Stimulated activated CD8-positive, alpha-beta memory T cell treated with anti-CD3 and anti-CD28 coated beads, Interleukin-2, amount 100 ng/mL, for 1 hour (primary cell): ENCODE measurements at places on chromosomes 2 and 18.

- DNase-seq, result no peak
Measured at GRCh38 chr2:171420728-171421563, 12.8 kb downstream of the METTL8 start.

DNA sequence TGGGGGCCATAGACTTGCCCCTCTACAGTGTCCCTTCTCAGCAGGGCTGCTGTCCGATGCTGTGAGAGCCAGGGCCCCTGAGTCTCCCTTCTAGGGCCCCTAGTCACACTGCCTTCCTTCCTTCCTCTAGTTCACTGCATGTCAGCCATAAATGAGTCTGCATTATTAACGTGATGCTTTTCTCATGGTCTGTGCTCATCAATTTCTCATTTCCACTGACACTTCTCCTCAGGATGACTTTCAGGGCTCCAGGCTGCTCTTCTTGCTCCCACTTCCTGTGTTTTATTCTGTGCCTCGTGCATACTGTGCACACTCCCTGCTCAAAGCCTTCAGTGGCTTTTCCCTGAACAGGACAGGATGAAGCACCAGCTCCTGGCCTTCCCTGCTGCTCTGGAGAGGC is 146.5 kb downstream of the FAM210A start:
- no peak for DNase-seq

DNA sequence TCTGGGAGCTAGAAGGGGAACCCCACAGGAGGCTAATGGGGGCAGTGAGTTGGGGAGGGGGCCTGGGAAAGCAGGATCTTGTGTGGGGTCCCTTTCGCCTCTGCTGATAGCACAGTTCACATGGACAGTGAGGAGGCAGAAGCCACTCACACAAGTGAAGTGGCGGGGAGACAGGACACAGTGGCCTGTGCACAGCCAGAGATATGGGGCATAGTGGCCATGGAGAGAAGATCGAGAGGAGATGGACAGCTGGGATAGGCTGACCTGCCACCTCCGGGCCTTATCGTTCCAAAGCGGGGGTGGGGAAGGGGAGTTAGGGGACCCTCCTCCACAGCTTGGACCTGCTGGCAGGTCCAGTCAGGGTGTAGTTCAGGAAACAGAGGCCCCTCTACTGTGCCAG is 69.8 kb upstream of the EDAR start:
- DNase-seq, result no peak

GRCh38 chr2:53568469-53568868 is 199.1 kb upstream of the CHAC2 start:
- no peak for DNase-seq

DNA sequence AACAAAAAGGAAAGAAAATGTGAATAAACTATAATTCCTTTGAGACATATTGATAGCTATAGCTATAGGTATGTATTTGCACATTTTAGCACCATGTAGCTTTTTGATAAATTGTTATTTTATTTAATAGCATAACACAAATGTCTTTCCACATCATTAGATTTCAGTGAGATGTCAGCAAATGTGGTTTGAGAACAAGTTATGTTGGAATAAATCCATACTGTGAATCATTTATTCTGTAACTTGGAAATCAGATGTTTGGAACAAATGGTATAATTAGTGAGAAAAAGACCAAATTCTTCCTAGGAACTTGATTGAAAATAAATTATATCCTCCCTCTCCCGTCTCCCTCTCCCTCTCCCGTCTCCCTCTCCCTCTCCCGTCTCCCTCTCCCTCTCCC is 62.8 kb downstream of the NABP1 start:
- DNase-seq, result no peak

GRCh38 chr2:94870440-94871225 is 597 bp upstream of the TEKT4 start:
- DNase-seq, result no peak

- DNase-seq, result no peak
Measured at GRCh38 chr2:96514521-96514920, 9.4 kb upstream of the NEURL3 start.

DNA sequence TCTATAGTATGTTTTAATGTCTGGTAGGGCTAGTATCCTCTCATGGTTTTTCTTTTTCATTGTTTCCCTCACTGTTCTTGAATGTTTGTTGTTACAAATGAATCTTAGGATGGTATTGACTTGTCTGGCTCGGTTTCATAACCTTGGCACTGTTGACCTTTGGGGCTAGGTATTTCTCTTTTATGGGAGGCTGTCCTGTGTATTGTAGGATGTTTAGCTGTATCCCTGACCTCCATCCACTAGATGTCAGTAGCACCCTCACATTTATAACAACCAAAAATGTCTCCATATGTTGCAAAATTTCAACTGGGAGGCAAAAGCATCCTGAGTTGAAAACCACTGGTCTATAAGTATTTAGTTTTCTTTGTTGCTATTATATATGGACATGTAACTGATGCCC is 7.0 kb upstream of the AOX1 start:
- no peak for DNase-seq

DNA sequence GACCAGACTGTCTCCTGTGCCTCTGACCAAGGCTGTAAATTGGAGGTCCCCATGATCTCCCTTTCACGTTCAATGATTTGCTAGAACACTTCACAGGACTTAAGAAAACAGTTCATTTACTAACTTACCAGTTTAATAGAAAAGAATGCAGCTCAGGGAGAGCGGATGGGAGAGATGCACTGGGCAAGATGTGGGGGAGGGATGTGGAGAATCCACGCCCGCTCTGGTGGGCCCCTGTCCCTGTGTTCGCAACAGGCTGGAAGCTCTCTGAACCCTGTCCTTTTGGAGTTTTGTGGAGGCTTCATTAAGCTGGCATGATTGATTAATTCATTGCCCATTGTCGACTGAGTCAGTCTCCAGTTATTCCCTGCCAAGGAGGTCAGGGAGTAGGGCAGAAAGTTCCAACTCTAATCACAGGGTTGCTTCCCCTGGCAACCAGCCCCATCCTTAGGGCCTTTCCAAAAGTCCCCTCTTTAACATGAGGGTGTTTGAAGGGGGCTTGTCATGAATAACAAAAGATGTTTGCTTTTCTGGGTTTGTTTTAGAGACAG is 257.1 kb downstream of the ACKR3 start:
- DNase-seq, result no peak

DNA sequence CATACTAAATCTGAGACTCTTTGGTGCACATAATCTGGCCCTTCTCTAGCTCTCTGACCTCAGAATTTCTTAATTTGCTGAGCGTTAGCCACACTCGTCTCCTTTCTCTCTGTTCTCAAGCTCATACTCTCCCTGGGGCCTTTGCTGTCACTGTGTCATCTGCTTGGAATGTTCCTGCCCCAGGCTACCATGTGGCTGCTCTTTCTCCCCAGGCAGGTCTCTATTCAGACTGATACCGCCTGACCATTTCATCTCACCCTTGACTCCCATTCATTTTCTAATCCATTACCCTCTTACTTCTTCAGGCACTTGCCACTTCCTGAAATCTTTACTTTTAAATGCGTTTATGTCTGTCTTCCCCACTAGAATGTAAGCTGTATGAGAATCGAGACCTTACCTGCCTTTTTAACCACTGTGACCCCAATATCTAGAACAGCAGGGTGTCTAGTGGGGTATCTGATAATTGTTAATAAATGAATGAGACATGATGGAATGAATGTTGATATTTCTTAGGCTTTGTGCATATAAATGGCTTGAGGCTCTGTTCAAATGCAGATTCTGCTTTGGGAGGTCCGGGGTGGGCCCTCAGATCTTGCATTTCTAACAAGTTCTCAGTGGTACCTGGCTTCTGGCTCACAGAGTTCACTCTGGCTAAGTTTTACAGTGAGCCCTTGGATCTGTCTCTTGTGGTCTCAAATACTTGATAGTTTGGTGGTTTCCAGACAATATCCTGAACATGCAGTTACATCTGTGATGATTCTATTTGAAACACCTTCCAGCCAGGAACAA is 89.9 kb upstream of the EPC2 start:
- no peak for DNase-seq

GRCh38 chr2:136239079-136239685 is 121.2 kb upstream of the CXCR4 start:
- DNase-seq, result no peak

DNA sequence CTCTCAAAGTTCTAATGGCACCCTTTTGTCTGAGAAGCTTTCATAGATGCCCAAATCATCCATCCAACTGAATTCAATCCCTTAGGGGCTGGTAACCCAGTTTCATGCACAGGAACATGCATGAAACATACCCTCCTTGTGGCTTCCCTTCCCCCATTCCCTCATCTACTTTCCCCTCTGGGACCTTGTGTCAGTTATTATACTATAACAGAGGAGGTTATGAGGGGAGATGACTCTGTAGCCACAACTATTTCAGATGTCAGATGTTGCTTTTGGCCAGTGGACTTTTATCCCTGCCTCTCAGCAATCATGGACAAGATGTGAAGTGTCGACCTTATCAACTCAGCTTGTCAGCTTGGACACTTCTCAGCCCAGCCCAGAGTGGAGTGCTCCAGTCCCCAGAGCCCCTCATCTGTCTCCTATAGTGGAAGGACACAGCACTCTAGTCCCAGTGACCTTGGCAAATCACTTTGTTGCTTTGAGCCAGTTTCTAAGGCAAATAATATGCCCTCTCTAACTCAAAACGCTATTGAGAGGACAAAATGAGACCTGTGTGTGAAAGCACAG is 8.4 kb downstream of the DHRS9 start:
- no peak for DNase-seq

DNA sequence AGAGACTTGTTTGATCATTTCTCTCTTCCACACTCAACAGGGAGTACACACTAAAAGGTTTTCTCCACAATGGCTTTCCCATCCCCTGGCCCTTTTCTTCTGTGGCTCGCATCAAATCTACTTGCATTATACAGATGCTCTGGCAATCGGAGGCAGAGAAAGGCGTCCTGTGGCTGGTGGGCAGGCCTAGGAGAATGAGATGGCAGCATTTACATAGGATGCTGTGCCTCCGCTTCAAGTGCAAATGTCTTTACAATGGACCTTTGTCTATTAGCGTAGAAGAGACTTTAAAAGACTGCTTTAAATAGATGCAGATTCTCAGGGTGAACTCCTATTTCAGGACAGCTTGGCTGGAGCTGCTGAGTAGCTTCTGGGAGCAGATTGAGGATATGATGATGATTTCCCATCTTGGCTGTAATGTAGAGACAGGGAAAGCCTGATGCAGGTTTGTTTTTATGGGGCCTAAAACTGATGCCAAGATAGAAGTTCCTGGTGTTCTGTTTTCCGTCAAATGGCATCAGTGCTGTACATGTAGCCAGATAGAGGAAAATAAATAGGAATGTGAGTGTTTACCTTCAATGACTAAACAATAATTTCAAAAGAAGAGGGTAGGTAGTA is 423.4 kb downstream of the RND3 start:
- no peak for DNase-seq

- no peak for DNase-seq
Measured at GRCh38 chr18:26436176-26437051, 111.9 kb downstream of the KCTD1 start.

- DNase-seq, result no peak
Measured at GRCh38 chr2:187951470-187952218, 340.0 kb upstream of the GULP1 start.

GRCh38 chr2:228866781-228867180 is 404.3 kb downstream of the PID1 start:
- no peak for DNase-seq

DNA sequence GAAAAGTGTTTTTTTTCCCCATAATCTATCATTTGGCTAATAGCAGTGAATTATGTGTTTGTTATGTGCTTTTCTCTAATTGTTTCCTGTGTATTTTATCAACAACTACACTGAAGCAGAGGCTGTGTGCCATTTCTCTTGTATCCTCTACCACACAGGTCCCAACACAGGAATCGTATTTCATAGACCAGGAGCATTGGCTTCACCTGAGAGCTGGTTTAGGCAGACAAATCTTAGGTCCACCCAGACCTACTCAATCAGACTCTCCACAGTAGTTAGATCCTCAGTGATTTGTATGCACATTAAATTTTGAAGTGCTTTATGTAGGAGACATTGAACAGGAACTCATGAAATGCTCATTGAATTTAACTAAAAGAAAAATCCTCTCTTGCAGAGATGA is 109.2 kb downstream of the FSHR start:
- no peak for DNase-seq

DNA sequence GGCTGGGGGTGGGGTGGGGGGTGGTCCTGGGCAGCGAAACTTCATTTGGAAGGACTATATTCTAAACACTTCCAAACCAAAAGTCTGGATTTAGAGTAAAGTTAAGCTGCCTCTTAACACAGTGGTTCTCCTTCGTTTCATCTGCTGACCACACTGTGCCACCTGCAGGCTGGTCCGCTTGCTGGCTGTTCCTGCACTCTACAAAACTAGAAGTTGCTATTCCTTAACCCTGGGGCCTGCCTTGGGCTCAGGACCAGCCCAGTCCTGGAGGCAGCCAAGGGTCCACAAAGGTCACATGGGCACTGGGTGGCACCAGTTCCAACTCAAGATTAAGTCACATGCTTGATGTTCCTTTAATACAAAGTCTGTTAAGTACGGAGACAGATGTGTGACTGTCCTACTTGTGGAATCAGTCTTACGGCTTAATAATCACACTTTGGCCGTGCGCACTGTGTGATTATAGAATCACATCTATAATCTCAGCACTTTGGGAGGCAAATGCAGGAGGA is 195.4 kb downstream of the FAM210A start:
- no peak for DNase-seq

DNA sequence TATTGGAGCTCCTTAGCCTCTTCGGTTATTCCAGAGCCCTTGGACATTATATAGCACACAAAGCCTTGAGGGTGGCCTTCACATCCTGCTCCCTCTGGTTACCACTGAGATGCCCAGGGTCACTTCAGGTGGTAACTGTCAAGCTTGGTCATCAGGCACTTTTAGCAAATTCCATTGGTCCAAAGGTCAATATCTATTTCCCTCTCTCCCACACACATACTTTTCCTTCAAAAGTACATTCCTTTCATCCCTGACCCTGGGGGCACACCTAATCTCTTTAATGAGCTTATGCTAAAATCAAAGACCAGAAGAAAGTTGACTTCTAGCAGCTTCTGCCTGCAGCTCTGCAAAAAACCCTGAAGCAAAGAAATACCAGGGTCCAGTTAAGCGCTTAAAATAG is 172.0 kb upstream of the NRP2 start:
- no peak for DNase-seq

- DNase-seq, result no peak
Measured at GRCh38 chr2:220226076-220226475, 598.6 kb downstream of the SLC4A3 start.

- no peak for DNase-seq
Measured at GRCh38 chr2:79292239-79292957, 132.8 kb upstream of the REG3A start.

- no peak for DNase-seq
Measured at GRCh38 chr2:232411901-232412629, 5.4 kb downstream of the ALPG start.

DNA sequence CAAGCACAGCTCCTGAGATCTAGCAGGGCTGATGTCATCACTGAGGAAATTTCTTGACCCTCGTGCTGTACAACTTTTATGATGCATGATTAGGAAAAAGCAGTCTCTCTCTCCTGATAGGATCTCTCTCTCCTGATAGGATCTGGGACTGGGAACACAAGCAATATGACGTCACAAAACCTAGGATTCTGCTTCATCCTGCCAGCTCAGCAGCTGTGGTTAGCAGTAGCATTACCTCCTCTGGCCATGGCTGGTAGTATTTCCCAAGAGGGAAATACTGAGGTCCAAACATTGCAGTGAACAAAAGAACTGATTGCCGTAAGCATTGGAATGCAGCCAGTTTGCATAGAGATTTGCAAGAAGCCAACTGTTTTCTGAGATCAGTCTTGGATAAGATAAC is 521.2 kb upstream of the POU3F3 start:
- no peak for DNase-seq

- no peak for DNase-seq
Measured at GRCh38 chr2:216363221-216363620, 9.1 kb downstream of the MARCHF4 start.

- DNase-seq, result no peak
Measured at GRCh38 chr2:201882353-201883090, 76.2 kb downstream of the CDK15 start.
